HS-27A (cell line): ENCODE measurements at places on chromosomes 5 and 9.
A peak's percentile ranks its signal among the peaks of the same experiment; 100 is the strongest.

DNA sequence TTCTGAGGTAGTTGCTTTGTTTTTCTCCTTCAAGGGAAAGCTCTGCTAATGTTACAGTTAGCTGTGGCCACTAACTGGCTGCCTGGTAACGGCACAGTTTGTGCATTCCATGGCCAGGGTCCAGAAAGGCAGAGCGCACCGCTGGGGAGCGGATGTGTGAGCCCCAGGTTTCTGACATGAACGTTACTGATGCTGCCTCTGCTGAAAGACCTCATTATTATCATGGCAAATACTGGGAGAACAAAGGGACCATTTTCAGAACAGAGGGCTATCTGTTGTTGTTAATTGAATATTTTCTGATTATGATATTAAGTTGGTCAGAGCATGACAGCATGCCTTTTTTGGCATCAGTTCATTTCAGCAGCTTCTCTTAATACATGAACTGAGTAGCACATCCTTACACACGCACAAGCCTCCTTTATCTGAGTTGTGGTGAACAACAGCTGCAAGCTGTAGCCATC lies 134.1 kb downstream of the NUDT12 start:
- DNase-seq = no peak

DNA sequence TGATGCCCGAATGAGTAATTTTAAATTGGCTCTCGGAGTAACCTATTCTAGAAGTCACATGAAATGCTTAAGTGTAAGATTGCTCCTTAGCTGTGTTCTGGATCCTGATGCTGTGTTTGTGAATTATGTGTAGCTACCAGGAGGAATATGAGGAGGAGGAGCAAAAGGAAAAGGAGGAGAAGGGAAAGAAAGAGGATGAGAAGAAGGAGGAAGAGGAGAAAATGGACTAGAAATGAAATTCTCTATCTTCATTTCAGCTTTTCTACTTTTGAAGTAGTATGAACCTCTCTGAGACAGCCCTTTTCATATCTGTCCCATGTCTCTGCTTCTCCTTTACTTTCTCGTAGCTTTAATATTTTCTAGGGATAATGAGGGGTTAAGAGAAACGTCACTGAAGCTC lies 119.4 kb upstream of the ACTBL2 start:
- no peak for DNase-seq

GRCh38 chr5:56152437-56152836 lies 80.7 kb downstream of the ANKRD55 start:
- no peak for DNase-seq

- DNase-seq = no peak
Measured at GRCh38 chr5:17976404-17976803, 342.1 kb downstream of the TAF11L14 start.

DNA sequence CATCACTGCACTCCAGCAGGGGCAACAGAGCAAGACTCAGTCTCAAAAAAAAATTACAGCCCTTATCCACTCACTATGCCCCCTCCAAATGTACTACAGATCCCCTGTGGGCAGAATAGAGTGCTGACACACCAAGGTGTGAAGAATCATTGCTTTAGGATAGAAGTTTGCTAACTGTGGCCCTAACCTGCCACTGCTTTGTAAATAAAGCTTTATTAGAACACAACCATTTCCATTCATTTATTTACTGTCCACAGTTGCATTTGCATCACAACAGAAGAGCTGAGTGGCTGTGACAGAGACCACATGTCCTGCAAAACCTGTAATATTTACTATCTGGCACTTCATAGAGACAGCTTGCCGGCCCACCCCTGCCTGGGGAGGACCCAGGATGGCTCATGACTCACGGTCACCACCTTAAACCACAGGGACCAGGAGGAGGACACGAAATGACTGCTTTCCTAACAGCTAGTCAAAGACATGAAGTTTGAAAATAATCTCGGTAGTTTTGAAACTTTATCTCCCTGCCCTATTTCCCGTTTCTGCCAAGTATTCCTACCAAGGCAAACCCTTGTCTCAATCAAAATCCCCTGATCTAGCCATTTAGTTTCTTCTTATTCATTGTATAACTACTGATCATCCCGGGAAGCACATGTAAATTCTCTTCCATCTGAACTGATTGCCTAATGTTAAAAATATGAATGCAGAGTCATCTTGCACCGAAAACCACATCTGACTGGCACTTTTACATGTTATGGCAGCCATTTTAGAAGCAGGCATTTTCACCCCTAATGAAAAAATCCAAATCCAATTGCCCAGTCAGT lies 206.1 kb downstream of the SLIT3 start:
- DNase-seq = peak; percentile 19

- DNase-seq = no peak
Measured at GRCh38 chr5:58490402-58491050, 709 bp upstream of the GAPT start.

- DNase-seq = peak; percentile 45
Measured at GRCh38 chr9:114082017-114082762, 4.1 kb upstream of the AMBP start.

DNA sequence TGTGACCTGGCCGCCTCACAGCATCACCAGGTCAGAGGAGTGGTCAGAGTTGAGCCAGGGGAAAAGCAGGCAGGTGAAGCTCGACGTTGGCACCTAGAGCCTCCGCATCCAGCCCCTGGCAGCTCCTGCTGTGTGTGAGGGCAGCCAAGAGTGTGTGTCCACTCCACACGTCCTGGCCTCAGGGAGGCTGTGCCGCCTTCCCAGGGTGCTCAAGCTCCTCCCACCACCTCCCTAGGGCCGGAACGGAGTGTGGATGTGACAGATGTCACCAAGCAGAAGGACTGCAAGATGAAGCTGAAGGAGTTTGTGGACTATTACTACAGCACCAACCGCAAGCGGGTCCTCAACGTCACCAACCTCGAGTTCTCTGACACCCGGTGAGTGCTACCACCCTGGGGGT lies 72.5 kb downstream of the PHF2 start:
- no peak for DNase-seq

- DNase-seq = no peak
Measured at GRCh38 chr5:172846249-172846648, 12.2 kb downstream of the ERGIC1 start.

DNA sequence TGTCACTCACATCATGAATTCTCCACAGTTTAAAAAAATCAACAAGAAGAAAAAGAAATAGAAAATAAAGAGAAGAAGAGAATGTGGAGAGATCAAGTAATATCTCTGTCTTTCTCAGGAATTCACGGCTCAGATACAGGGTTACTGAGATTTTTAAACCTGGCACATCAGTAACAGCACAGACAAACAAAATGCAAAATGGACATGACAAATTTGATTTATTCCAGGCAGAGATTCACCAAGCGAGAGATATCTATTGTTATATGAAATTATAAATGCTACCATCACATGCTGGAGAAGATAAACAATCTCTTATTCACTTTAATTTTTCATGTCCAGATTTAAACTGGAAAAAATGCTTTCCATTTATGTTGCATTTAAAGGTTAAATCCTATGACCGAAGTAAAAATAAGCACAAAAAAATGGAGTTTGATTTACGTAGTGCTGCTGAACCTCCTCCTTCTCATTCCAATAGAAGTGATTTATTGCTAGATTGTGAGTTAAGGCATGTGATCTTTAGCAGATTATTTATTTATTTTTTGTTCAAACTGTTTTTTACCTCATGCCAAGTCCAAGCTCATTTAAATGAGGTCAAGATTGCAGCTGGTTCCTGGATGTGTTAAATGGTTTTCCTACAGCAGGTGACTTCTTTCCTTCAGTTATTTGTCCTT lies 926.4 kb downstream of the MAT2B start:
- DNase-seq = no peak

- DNase-seq = no peak
Measured at GRCh38 chr5:90983148-90983547, 400.0 kb downstream of the ARRDC3 start.

GRCh38 chr5:59207401-59207800 lies 624.5 kb downstream of the RAB3C start:
- no peak for DNase-seq

- DNase-seq = no peak
Measured at GRCh38 chr5:158485604-158486081, 614.1 kb downstream of the EBF1 start.

DNA sequence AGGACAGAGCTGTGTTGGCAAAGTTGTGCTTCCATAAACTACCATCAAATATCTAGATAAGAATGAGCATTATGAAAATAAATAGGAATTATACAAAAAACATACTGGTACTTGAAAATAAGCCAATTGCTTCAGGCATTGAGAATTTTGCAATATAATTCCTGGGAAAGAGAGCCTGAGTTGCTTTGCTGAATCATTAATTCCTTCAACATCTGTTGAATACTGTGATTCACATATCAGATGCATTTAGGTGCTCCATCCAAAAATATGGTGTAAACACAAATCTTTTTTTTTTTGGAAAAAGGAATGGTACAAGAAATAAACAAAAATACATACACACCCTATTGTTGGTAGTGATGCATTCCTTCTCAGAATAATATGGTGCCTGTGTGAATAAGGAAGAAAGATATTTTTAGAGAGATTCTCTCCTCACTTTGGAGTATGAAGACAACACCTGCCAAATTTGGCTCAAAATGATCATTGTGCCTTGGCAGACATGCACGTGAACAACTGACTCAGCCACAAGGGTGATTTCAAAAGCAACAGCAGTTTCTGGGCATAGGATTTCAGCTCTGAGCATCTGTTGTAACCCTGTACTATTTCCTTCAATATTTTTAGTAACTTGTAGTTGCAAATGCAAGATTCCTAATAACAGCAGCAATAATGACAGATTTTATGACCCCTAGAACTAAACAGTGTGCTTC lies 96.7 kb downstream of the CAVIN4 start:
- DNase-seq = no peak

- DNase-seq = no peak
Measured at GRCh38 chr5:39024005-39024404, 50.2 kb downstream of the RICTOR start.

DNA sequence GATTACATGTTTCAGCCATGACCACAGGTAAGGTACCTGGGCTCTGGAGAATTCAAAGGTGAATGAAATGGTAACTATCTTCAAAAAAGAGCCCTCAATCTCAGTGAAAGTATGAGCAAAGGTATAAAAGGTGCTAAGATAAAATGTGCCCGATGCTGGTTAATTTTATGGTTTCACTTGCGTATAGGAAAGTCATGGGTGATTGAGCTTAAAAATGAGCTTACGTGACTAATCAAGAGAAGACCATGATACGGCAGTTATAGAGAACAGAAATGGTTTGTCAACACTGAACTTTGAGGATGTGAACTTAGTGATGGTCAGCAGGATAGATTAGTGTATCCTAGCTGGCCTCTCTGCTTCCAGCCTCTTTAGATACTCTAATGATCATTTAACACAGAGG lies 320.1 kb downstream of the DEPDC1B start:
- no peak for DNase-seq

- no peak for DNase-seq
Measured at GRCh38 chr9:110443866-110444220, 106.2 kb upstream of the TXNDC8 start.

- no peak for DNase-seq
Measured at GRCh38 chr5:111930905-111931461, 174.0 kb upstream of the NREP start.

GRCh38 chr9:82894961-82895821 lies 167.8 kb downstream of the RASEF start:
- DNase-seq = no peak

GRCh38 chr5:103450333-103451061 lies 112.1 kb downstream of the NUDT12 start:
- no peak for DNase-seq

DNA sequence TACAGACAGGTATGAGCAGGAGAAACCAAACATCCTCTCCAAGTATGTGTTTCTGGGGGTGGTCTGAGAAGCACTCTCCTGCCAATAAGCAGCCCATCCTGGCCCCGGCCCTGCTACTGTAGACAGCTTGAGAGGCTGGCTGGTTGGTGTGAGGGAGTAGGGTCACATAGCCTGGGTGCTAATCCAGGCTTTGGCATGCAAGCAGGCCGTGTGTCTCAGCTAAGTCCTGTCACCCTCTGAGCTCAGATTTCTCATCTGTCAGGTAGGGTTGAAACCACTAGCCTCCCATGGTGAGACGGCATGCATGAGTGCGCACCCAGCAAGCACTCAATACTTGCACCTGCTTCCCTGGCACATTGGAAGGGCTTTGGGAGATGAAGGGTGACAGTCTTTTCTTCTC lies 49.8 kb upstream of the PHYKPL start:
- DNase-seq = no peak

- no peak for DNase-seq
Measured at GRCh38 chr9:127537792-127538191, 74.3 kb upstream of the STXBP1 start.

- DNase-seq = no peak
Measured at GRCh38 chr5:42267091-42267490, 156.1 kb upstream of the GHR start.

- DNase-seq = no peak
Measured at GRCh38 chr5:94028001-94028400, 286.6 kb upstream of the POU5F2 start.

- no peak for DNase-seq
Measured at GRCh38 chr9:6975198-6975597, 217.4 kb downstream of the KDM4C start.

GRCh38 chr5:51159606-51160005 lies 223.6 kb upstream of the ISL1 start:
- no peak for DNase-seq

GRCh38 chr9:90078988-90079421 lies 474.2 kb downstream of the GADD45G start:
- no peak for DNase-seq

DNA sequence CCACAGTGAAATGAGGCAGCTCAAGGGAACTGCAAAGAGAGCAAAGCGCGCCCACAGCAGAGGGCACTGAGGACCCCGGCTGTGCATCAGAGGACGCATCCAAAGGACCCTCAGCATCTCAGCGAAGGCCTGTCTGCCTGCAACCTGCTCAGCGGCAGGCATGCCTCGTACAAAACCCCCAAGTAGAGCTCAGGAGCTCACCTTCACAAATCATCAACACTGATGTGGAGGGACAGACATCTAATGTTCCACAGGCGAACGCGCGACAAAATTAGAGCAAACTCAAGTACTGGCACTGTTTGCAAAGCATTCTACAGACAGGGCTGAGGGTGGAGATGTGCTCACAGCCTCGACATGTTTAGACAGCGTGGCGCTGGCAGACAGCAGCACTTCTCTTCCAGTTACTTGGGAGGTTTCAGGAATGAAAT lies 81.0 kb downstream of the DCP2 start:
- no peak for DNase-seq

DNA sequence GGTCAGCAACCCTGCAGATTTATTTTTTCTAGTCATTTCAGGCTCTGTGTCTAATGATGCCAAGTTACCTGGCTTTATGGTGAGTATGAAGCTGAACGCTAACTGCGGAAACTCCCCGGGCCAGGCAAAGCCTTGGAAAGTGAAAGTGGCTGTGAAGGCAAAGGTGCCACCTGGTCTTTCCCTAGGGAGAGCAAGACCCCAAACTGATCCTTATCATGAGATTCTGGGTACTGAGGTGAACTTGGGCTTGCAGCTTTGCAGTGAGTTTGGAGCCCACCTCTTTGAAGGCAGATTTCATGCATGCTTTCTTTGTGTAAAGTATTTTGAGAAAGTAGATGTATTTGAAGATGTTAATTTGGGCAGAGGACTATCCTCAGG lies 63.3 kb downstream of the CARTPT start:
- no peak for DNase-seq
